Left lobe of liver (tissue), 2 donors: ENCODE measurements at places on chromosomes 2 and 18. TPM values are rescaled to one million over a fixed set of nuclear protein-coding genes. Genes with fewer than 3 reads are reported as not detected.

Gene STARD6
- not detected for total RNA-seq

Gene LHCGR
- not detected for total RNA-seq

GRCh38 chr2:20637147-20637546 lies 13.8 kb downstream of the HS1BP3 start:
- peak; percentile 65 for DNase-seq

DNA sequence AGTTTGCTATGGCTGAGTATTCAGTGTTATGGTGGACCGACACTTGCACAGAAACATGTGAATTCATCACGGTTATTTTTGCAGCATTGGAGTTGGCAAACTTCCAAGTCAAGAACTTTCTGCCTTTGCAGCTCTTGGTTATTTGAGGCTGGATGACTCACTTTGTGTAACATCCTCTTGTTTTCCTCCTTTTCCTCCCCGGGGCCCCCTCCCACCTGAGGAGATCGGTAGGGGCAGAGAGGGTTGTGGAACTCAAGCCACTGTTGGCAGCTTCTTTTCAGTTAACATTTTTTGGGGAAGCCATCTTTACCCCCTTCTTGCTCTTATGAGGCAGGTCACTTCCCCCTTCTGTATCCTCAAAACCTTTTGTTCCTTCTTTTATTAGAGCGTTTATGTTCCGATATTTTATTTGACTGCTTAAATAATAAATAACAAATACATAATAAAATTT lies 48.6 kb downstream of the DDX1 start:
- no peak for DNase-seq

- no peak for DNase-seq
Measured at GRCh38 chr2:222969491-222969890, 82.5 kb upstream of the KCNE4 start.

GRCh38 chr18:52311331-52311730 lies 28.7 kb upstream of the DCC start:
- DNase-seq, result no peak
